NCI-H345 (cell line): ENCODE measurements at places on chromosomes 4 and X.

DNA sequence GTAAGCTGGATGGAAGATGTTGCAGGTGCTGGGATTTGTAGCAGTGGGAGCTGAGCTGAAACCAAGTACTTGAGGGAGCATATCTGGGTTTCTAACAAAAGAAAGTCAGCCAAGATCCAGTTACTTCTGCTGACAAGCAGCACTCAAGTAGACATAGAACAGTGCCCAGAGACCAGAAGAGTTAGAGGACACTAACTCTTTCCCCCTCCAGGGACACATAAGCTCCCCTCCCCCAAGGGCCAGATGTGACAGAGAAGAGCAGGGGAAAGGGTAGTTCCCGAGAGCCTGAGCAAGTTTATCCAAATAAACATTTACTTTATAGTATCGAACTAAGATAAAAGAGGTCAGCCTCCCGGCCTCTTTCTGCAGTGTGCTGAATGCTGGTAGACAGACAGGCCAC lies 12.2 kb downstream of the TRPC3 start:
- DNase-seq = no peak

DNA sequence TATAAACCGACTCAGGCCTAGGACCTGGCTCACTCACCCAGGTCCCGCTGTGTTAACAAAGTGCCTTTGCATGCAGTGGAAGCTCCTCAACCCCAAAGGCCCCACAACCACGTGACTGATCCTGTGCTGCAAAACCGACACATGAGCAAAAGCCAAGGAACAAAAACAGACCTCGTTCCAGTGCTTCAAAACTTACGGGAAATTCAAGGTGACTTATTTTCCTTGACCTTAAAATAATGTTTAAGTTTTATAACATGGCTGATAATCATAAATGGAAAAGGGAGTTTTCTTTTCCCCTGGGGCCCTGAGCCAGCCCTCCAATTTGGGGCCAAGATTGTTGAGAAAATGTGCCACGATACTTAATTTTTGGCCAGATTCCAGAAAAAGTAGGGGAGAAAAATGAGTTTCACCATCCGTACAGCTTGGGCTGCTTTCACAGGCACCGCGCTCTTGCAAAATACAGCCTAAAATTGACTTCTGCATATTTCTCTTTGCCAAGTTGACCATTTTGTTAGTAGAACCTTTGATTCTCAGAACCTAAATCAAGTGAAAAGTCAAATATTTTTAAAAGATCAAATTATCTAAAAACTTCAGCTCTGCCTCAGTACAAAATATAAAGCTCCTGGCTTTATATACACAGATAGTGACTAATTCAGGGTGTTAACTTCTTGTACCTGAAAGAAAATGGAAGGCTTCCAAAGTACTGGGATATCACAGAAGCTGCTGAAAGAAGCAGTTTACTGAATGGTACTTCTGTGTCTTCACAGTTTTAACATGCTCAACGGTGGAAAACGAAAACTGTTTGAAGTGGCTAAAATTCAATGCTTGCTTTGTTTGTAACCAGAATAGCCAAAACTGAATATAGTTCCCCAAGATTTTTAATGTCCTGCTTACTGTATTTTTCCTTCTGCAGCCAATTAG lies 93.8 kb downstream of the APBB2 start:
- DNase-seq = no peak

- DNase-seq = peak; percentile 57
Measured at GRCh38 chr4:86452924-86453531, 93.2 kb upstream of the MAPK10 start.

DNA sequence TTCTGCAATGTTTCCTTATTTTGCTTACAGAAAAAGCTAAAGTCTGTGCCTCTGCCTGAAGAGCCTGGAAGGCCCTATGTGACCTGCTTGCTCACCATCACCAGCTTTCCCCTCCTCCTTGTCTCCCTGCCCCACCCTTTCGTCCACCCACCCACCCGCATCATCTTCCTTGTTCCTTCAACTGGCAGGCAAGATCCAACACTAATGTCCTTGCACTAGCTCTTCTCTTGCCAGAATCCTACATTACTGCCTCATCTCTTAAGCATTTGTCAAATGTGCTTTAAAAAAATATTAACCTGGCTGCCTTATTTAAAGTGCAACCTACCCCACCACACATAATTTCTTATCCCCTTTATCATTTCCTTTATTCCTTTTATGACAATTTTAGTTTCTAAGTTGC lies 165.1 kb upstream of the PPP3CA start:
- DNase-seq = no peak

DNA sequence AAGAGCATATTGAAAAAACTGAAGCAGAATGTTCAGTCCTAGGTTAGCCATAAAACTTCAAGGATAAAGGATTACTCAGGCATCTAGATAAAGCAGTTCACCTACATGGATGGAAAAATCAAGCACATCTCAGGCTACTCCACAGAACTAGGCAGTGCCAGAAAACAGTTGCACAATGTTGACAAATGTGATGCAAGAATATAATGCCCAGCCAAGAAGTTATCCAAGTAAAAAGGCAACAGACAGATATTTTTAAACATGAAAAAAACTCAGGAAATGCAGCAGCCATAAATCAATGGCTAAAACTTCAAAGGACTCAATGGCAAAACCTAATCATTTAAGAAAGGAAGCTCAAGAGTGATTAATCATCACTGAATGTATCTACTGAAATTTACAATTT lies 456.0 kb upstream of the FAM241A start:
- DNase-seq = no peak

DNA sequence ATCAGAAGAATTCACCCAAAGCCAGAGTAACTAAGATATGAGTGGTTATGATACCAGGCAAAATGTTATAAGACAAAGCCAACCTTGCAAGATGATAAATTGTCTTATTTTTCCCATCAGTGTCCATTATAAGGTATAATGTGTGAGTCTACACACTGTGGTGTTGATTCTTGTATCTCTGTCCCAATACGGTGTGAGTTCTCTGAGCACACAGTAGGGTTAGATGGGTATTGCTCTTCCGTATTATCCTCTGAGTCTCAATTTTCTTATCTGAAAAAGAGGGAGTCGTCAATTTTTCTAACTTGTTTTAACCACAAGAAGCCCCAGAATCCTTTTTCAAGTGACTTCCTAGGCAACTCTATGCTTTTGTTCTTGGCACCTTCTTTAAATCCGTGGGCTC lies 69.9 kb downstream of the HMGB2 start:
- no peak for DNase-seq

DNA sequence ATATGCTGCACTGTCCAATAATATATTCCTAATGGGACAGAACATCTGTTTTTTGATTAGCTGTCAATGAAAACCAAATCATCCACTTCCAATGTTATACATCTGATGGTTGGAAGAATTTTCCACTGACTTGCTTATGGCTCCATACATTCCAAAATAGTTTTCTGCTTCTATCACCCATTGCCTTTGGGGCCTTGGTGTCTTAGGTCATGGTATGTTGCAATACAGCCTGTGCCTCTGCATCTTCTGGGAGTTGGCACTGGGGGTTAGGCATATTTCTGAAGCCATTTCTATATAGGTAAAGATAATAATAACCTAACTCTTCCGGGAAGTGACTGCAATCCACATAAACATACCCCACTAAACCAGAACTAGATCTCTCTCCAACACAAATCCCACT lies 53.2 kb upstream of the NR3C2 start:
- no peak for DNase-seq

GRCh38 chr4:37715889-37716402 lies 29.8 kb upstream of the RELL1 start:
- no peak for DNase-seq

DNA sequence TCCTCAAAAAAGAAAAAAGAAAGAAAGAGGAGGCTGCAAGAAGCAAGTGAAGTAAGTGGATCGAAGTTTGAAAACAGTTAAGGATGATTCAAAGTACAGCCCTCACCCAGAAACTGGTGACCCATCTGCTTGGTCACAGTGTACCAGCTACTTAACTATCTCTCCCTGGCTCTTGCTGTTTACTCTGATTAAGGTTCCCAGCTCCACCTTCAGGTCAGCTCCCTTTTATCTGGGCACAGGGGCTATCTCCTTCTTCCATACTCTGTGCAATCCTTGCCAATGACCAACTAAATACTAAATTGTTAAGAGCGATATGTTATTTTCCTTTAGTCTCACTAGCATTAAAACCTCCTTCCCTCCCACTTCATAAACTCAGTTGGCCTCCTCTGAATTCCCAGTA lies 81.5 kb upstream of the SMIM10 start:
- DNase-seq = no peak

- DNase-seq = no peak
Measured at GRCh38 chrX:8946563-8946962, 87.4 kb downstream of the FAM9B start.

DNA sequence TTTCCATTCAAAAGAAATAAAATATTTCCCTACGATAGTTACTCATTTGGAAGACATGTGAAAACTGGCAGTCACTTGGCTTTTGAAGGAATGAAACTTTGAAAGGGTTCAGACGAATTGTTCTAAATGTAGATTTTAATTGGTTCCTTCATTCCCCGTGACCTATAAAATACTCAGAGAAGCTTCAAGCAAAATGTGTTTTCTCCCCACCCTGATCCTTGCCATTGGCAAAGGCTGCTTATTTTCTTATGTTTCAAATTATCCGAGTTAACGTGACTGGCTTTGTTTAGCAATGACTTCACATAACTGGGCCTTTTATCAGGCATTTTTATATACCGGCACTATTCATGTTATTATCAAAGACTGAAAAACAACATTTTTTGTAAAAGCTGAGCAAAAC lies 204.1 kb upstream of the NEIL3 start:
- no peak for DNase-seq

- no peak for DNase-seq
Measured at GRCh38 chr4:76898949-76899645, 1.2 kb upstream of the SOWAHB start.

GRCh38 chr4:123871341-123871740 lies 474.7 kb downstream of the SPRY1 start:
- DNase-seq = no peak

DNA sequence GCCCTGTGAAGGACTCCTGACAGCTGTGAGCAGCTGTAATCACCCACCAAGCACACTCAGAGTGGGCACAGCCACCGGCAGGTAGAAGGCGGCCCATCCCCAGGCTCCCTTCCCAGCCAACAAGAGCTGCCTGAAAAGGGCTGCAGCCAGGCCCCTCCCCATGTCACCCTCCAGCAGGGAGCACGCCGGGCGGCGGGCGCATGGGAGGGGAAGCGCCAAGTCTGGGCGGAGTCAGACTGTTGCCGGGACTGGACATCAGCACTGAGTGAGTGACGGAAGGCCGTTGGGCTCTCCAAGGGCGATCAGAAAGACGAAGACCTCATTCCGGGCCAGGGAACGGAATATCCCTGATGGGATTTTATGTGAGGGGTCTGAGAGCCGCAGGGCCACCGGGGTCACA lies 82.1 kb downstream of the PPP2R2C start:
- no peak for DNase-seq

- no peak for DNase-seq
Measured at GRCh38 chr4:94758700-94759399, 1.1 kb downstream of the BMPR1B start.

- no peak for DNase-seq
Measured at GRCh38 chr4:10006601-10007435, 14.5 kb downstream of the SLC2A9 start.

GRCh38 chr4:82679531-82679930 lies 117.7 kb upstream of the TMEM150C start:
- DNase-seq = no peak

DNA sequence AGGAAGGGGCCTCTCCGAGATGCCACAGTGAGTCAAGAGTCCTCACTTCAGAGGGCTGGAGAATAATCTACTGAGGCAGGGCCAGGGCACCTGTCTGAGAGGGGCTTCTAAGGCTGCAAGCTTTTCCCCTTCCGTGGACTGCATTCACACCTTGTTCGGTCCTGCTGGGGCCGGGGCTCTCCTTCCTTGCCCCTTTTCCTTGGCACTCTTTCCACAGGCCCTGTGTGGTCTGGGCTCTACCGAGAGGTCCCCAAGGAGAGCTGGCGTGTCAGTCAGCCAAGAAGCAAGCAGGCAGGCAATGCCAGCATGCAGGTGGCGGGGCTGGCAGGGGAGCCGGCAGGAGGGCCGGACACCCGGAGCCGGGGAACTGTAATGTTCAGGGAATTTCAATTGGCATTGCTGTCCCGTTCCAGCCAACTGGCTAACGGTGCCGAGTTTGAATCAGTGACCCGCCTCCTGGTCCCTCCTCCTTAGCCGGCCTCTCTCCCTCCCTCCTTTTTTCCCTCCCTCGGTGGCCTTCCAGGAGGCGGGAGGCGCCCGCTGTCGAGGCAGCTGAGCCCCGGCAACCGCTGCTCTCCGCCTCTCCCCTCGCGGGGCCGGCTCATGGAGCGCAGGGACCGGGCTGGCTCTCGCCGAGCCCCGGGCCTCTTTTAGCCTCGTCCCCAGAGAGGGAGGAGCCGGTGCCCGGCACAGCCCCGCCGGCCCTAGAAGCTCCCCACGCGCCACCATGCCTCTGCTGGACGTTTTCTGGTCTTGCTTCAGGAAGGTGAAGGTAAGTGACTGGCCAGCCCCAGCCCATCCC lies at the start of gene STARD8:
Gene STARD8, plus strand, starts transcription at position 511 of the 802 bp plus-strand sequence. Its CDS starts 217 bp downstream, at position 728.
- DNase-seq = no peak

- no peak for DNase-seq
Measured at GRCh38 chrX:79409657-79410056, 42.5 kb upstream of the ITM2A start.

DNA sequence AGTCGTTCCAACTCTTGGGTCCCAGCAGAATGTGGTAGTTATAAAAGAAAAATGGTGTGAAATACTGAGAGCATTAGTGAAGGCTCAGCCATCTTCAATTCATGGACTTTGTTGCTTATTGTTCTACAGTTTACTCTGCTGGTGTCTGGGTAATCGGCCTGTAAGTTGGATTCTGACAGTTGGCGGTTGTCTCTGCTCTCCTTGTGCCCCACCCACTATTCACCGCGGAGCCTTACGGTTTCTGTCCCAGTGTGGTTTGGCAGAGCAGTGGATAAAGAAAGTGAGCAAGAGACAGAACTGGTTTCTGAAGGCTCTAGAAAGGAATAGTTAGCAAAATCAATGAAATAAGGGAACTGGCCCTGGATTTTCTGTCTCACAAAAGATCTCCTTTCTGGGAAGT lies 9.1 kb downstream of the LONRF3 start:
- DNase-seq = no peak

GRCh38 chr4:151195801-151196200 lies 81.2 kb upstream of the PRSS48 start:
- no peak for DNase-seq

DNA sequence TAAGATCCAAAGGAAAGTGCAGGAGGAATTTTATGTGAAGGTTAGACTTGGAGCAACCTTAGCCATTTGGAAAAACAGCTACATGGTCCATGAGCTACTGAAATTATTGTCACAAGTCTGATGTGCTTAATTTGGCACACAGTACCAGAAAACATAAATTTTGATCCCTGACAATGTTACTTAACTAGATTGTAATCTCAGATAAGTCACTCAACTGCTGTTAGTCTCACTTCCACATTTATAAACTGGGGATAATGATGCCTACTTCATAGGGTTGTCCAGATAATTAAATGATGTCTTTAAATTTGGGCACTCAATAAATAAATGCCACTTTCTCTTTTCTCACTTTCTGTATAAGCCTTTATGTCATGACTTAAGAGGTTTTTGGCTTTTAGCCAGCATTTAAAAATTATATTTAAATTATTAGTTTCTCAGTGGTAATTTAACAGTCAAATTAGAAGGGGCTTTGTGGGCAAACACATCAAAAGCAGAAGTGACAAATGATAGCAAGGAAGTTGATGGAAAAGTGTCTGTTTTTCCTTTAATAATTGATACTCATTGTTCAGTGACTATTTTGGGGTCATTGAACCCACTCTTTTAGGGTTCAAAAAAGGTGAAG lies 58.3 kb downstream of the PAQR3 start:
- no peak for DNase-seq
